Stimulated activated CD8-positive, alpha-beta memory T cell treated with anti-CD3 and anti-CD28 coated beads, Interleukin-12 subunit alpha, Interleukin-12 subunit beta, amount 100 ng/mL, for 4 hours (primary cell): ENCODE measurements at places on chromosomes 16 and 17.

GRCh38 chr16:66891360-66891759, 11.0 kb downstream of the PDP2 start:
- no peak for DNase-seq

DNA sequence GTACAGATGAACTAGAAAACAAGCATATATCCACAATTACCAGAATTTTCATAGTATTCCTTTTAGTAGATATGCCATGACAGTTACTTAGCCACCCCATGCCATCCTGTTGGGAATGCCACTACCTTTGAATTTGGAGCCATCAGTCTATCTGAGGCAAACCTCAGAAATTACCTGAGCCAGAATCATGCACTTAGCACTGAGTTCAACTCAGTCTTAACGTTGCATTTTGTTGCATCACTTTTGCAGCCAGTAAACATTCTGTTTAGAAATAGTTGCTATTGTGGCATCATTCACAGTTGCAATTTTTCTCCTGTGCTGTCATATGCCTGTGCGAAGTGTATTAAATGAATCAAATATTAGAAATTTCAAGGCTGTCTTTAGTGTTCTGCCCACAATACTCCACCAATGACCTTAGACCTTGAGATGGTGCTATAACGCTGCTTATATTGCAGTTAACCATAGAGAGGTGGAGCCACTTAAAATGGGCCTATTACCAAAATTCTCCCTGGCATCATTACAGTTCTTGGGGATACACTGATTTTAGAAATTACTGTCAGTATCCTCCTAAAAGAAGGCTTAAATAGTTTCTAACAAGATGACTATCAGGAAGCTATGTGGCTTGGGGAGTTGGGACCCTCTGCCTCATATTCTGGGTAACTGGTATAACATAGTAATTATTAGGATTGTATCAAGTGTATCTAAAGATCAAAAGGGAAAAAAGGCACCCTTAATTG, 11.1 kb downstream of the PTRH2 start:
- DNase-seq = no peak

DNA sequence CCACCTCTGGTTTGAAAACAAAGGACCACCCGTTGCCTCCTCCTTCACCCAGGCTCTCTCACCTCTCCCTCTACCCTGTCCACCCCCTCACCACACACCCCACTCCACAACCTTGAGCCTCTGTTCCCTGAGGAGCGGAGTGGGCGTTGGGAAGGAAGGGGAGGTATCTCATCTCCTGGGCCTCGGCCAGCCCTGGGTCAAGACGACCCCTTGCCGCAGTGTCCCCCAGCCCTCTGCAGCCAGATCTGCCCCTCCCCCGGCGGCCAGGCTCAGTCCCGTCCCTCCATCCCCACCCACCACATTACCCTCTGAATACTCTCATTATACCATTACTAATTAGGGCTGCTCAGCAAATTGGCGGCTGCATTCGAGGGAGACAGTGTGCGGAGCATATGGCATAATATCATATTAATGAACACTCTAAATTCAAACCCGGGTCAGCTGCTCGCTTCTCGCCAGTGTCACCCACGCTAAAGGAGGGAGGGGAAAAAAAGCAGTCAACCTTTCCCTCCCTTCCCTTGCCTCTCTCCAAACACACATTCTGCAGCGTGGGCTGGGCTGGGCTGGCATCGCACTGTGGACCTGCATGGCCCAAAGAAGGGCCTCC, 123.2 kb upstream of the LHX1 start:
- DNase-seq = no peak

GRCh38 chr16:29663016-29663806, at the start of gene SPN:
Gene SPN, plus strand, starts transcription at chr16:29663247. Its CDS starts 482 bp downstream, at chr16:29663729.
- peak; percentile 21 for DNase-seq

- DNase-seq = no peak
Measured at GRCh38 chr17:41718287-41718645, 6.1 kb downstream of the GAST start.

DNA sequence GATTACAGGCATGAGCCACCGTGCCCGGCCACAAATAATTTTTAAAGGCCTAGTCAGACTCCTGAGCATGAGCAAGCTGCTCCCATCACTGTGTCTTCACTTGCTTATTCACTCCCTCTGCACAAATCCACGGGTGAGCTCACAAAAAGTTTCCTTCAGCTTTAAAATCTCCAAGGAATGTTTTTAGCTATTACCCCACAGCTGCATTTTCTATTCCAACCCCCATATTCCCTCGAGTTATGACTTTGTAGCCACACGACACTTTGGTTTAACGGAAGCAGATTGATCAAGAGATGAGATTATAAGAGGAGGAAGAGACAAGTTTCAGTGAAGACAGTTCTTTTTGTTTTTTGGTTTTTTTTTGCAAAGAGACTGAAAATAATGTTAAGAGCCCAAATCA, 49.1 kb upstream of the SLC25A19 start:
- DNase-seq = no peak

DNA sequence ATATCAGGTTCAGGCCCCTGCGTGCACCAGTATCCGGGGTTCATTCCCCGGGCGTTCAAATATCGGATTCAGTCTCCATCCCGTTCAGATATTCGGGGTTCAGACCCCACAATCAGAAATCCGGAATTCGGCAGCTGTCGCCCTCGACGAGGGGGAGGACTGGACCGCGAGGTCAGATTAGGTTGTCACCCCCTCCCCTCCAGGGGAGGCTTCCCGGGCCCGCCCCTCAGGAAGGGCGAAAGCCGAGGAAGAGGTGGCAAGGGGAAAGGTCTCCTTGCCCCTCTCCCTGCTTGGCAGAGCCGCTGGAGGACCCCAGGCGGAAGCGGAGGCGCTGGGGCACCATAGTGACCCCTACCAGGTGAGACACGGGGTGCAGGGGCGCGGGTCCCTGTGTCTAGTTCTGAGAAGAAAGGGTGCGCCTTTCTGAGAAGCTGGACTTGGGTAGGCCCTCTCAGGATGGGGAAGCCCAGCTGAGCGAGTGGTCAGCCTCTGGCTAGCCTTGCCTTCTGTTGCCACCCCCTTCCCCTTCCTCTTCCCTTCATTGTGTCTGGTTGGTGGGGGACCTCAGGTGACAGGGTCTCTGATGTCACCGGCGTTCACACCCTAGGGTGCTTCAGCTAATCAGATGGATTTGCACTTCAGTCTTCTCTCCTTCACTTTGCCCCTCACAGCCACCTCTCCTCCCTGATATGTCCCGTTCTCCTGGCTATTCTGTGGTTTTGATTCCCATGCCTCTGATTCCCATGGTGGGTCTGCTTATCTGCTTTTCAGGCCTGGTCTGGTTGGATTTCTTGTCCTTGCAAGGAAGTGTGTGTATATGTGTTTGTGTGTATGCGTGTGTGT, 844 bp downstream of the TAOK2 start:
- no peak for DNase-seq

- no peak for DNase-seq
Measured at GRCh38 chr16:86960266-86960665, 356.9 kb downstream of the C16orf95 start.

GRCh38 chr16:57627184-57627871, 1.1 kb upstream of the ADGRG1 start:
- no peak for DNase-seq

DNA sequence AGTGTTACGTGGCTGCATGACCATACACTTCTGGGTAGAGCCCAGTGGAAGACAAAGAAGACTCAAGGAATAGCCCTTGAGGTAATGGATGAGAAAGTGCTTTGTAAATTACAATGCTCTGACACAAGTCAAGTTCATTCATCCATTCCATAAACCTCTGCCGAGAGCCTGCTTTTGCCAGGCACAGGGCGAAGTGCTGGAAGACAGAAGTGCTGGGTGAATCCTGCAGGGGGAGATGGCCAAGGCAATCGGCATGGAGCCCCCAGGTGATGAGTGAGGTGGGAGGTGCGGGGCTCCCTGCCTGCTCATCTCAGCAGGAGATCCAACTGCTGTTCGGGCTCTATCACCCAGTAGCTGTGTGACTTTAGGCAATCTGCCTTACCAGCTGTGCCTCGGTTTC, 2.8 kb upstream of the SOCS3 start:
- DNase-seq = no peak

- no peak for DNase-seq
Measured at GRCh38 chr17:77995146-77995852, 36.8 kb downstream of the TNRC6C start.

DNA sequence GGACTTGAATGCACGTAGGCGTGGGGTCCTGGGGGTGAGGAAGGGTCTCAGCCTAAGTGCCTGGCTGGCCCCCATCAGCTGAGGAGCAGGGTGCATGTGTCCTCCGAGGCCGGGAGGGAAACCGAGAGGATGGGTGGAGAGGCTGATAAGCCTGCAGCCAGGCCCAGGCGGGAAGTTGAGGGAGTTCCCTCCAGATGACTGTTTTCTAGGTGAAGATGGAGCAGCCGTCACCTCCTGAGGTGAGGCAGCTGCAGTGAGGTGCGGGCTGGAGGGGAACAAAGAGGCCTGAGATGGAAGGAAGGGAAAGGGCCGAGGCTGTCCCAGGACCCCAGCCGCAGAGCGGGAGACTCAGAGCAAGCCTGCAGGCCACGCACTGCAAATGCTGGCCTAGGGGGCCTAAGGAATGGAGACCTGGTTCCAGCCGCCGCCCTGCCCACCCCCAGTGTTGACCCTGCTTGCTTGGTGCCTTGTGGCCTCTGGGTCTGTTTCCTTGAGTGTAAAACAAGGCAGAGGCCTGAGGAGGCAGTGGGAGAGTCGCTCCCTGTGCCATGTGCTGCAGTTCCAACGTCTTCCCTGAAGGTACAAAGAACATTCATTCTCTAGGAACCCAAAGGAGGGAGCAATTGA, 3.0 kb downstream of the PECAM1 start:
- DNase-seq = no peak

- DNase-seq = no peak
Measured at GRCh38 chr16:87880117-87880696, 10.9 kb upstream of the SLC7A5 start.

GRCh38 chr17:83109793-83110645, 30.6 kb downstream of the METRNL start:
- no peak for DNase-seq

DNA sequence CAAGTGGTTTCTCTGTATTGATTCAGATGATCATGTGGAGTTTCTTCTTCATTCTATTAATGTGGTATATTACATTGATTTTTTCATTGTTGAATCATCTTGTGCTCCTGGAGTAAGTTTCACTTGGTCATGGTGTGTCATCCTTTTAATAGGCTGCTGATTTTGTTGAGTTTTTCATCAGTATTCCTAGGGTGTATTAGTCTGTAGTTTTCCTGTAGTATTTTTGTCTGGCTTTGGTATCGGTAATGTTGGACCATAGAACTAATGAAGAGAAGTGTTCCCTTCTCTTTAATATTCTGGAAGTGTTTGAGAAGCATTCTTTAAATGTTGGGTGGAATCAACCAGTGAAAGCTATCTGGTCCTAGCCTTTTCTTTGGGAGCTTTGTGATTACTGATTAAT, 99.0 kb downstream of the OMG start:
- DNase-seq = no peak

DNA sequence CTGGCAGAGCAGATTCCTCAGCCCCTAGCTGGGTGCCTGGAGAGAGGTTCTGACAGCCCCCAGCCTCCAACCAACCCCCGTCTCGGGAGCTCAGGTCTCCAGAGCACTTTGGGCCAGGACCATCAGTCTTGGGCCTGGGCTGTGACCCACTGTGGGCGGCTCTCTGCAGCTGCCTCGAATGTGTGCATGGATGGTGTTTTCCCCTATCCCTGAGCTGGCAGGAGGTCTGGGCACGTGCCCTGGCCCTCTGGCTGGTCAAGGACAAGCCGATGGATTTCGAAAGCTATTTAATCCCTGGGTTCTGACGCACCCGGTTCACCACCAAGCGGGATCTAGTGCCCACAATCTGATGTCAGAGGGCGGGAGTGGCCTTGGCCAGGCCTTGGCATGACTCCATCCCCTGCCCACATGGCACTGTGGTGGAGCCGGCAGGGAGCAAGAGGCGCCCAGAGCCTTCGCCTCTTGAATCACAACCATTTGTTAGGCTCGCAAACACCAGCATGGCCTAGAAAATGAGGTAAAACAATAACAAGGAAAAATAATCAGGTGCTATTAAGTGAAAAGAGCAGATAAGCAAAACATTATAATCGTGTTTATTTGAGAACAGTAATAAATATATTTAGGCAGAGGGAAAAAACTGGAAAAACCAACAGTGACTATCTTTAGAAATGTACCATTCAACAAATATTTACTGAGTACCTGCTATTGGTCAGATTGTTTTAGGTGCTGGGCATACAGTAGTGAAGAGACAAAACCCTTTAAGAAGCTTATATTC, 69.3 kb upstream of the TOB1 start:
- DNase-seq = no peak

DNA sequence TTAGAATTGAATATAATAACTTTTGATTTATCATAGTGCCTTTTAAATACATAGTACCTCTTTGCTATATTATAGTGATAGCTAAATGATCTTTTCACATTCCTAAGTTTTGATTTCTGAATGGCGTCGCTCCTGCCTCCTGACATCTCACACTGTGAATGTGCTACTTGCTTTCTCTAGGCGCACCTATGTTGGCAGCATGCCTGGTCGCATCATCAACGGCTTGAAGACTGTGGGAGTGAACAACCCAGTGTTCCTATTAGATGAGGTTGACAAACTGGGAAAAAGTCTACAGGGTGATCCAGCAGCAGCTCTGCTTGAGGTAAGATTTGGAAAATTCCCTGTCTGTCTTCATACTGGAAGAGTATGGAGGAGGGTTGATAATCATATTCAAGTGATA, 29.8 kb upstream of the ABCC11 start:
- no peak for DNase-seq

DNA sequence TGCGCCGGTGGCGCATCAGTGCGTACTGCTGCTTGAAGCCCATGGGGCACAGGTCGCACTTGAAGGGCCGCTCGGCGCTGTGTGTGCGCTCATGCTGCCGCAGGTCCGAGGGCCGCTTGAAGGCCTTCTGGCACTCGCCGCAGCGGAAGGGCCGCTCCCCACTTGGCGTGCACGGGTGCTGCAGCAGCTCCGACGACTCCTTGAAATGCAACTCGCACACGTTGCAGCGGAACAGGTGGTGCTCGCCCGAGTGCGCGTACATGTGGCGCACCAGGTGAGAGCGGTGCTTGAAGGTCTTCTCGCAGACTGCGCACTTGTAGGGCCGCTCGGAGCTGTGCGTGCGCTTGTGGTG, 3.3 kb downstream of the ZNF319 start:
- no peak for DNase-seq

DNA sequence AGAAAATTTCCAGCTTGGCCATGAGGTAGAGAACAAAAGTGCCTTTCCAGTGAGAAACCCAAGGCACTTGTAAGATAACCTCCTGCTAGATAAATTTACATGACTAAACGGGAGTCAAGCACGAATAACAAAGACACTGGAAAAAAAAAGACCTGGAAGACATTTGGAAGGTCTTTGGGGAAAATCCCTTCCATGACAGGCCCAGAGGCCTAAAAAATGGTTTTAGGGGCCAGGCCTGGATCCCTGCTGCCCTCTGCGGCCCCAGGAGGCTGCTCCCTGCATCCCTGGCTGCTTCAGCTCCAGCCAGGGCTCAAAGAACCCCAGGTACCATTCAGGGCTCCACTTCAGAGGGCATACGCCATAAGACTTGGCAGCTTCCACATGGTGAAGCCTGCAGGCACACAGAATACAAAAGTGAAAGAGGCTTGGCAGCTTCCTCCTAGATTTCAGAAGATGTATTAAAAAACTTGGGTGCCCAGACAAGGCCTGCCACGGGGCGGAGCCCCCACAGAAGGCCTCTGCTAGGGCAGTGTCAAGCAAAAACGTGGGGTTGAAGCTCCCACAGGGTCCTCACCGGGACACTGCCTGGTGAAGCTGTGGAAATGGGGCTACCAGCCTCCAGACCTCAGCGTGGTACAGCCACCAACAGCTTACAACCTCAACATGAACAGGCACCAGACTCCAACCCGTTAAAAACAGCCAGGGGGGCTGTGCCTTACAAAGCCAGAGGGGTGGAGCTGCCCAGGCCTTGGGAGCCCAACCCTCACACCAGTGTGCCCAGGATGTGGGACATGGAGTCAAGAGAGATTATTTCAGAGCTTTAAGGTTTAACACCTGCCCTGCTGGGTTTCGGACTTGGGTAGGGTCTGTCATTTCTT, 77.1 kb downstream of the SDK2 start:
- peak; percentile 19 for DNase-seq
